ENCODE measurements at places on chromosomes 11 and 22. TPM values are rescaled to one million over a fixed set of nuclear protein-coding genes. Genes with fewer than 3 reads are reported as not detected.

The SCGB1C1 gene
- polyA plus RNA-seq, result not detected

DNA sequence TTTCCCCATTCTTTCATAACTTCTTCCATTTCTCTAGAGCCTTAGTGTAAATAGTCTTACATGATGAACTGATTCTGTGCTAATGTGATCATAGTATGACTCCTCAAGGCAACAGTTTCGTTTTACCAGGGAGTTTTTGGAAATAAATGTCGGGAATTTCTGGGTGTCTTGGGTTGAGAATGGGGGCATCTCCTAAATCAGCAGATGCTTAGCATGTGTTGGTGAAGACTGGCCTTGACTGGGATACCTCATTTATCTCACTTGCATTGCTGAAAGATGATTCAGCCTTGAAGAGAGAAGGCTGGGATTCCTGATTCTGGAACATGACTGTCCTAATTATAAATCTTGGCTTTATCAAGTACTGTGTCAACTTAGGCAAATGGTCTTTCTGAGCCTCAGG lies 115.7 kb upstream of the C11orf87 start:
- no peak for DNase-seq

DNA sequence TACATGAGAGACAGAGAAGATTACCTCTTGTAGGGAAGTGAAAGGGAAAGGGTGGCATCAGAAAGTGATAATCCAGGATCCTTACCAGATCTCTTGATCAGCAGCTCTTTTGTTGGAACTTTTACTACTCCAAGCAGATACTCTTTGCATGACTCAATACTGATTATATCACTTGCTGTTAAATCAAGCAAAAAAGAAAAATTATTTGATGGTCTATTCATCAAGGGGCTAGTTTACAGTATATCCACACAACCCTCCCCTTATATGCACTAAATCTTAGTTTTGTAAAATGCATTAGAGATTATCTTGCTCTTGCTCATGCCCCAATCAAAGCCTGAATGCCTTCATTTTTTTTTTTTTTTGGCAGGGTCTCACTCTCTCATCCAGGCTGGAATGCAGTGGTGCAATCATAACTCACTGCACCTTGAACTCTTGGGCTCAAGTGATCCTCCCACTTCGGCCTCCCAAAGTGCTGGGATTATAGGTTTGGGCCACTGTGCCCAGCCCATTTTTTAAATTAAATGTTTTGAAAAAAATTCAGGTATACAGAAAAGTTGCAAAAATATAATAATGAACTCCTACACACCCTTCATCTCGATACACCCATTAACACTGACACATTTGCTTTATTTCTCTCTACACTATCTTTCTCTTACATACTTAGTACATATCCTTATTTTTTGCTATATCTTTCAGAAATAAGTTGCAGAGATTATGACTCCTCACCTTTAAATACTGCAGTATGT lies 76.1 kb upstream of the UCP3 start:
- DNase-seq, result no peak

- peak; percentile 56 for DNase-seq
These were observed 98.2 kb upstream of the CRYBB3 start for GRCh38 chr22:25101501-25101900.

The MB gene
- 2.7 TPM for polyA plus RNA-seq

DNA sequence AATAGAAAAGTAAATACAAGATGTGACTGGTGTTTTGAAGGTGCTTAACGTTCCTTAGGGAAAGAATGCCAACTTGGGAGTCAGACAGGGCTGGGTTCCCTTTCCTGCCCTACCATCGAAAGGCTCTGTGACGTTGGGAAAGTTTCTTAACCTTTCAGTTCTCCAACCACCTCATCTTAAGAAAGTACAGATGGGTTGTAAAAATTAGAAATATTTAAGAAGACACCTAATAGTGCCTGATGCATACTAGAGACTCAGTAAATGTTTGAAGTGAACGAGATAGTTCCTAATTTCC lies 1.1 kb downstream of the GTPBP1 start:
- DNase-seq, result no peak

All from brain (organoid and tissue), 16 donors.